Stimulated activated naive CD8-positive, alpha-beta T cell treated with anti-CD3 and anti-CD28 coated beads, Interleukin-15, amount 100 ng/mL, for 72 hours (primary cell): ENCODE measurements at places on chromosomes 7 and 10.

DNA sequence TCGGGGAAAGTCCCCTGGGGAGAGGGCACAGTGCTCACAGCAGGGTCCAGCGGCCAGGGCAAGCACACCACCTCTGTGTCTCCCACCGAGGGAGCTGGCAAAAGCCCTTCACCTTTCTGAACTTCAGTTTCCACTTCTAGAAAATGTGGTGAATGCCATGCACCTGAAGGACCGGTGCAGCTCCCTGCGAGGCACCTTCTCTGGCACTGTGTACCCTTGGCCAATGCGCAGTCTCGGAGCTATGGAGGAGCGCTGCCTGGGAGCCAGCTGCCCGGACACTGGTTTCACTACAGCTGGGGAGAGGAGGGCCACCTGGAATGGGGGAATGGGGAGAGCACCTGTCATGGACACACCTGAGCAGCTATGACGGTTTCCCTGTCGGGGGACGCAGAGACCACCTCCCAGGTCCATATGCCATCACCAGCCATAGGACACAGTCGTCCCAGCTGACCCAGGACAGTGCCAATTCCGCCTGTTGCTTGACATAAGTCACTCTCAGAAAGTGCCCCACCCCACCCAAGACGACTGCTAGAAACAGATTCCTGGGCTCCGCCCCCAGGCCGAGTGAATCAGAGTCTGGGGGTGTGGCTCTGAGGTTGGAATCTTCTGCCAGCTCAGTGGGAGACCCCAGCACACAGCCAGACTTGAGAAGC lies 16.8 kb downstream of the RASGEF1A start:
- no peak for DNase-seq

DNA sequence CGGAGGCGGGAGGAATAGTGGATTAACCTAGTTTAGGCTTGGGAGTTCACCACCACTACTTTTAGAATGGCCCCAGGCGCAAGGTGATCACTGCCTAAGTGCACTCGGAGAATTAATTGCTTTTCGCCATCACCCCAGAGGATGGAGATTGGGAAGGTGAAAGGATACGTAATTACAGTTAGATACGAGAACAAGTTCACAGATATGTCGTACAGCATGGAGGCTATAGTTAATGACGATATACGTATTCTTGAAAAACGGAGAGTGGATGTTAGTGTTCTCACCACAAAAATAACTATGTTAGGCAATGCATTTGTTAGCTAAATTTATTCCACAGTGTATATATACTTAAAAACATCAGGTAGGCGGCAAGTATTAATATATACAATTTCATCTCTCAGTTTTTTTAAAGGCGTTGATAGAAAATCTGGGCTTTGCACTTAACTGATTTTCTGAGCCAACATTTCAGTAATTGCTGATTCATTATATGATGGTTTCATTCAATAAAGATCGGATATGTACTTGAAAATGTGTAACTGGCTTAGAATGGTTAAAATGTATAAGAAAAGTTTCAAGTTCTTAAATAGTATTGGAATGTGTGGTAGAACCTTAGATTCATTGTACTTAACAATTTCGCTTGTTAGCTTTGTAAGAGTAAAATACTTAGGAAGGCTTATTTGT lies 683 bp downstream of the CDC123 start:
- DNase-seq: no peak

GRCh38 chr7:50956522-50957155 lies 173.9 kb upstream of the GRB10 start:
- no peak for DNase-seq

- peak; percentile 93 for DNase-seq
Measured at GRCh38 chr7:77536413-77537135, 521 bp upstream of the PTPN12 start.

DNA sequence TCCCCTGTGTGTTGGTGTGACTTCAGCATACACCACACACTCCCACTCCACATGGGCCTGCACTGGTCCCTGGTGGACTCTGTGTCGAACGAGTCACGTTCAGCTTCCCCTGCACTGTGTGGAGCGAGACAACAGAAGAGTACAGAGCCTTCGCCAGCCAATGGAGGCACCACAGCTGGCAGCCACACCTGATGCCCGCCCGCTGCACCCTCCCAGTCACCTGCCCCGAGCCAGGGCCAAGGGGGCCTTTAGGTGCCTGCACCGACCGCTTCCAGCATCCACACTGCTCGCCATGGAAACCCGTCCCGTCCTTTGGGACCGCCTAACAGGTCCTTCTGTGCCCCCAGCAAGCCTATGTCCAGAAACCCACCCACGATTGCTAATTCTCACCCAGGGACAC lies 9.2 kb downstream of the FOXL3 start:
- no peak for DNase-seq

DNA sequence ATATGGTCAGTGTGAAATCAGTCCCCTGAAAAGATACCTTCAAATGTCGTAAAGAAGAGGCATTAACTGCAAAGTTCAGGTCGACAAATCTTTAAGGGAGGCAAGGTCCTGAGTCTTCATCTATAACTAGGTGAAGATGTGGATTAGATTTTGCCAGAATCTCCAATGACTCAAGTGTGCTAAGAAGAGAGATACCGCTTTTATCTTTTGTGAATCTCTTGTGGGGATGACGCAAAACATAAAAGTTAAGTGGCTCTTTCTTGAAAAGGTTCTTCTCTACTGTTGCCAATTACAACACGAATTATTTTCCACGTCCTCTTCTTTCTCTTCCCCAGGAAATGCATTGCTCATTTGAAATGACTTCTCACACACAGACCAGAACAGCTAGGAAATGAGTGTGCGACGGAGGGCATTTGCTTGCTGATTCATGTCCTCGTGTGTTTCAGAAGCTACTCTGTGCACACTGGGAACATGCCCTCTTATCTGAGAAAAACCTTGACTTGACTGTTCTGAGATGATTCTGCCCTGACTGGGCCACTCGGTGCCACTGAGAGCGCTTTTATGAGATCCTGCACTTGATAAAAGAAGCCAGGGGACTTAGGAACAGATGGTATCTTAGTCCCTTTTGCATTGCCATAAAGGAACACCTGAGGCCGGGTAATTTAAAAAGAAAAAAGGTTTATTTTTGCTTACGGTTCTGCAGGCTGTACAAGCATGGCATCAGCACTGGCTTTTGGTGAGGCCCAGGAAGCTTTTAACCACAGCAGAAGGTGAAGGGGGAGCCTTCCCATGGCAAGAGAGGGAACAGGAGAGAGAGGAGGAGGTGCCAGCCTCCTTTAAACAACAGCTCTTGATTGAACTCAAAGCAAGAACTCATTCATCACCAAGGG lies 169.5 kb upstream of the PFKP start:
- no peak for DNase-seq

- no peak for DNase-seq
Measured at GRCh38 chr10:118710487-118710886, 44.3 kb downstream of the CACUL1 start.

- no peak for DNase-seq
Measured at GRCh38 chr10:97321804-97322190, 2.7 kb downstream of the FRAT1 start.

DNA sequence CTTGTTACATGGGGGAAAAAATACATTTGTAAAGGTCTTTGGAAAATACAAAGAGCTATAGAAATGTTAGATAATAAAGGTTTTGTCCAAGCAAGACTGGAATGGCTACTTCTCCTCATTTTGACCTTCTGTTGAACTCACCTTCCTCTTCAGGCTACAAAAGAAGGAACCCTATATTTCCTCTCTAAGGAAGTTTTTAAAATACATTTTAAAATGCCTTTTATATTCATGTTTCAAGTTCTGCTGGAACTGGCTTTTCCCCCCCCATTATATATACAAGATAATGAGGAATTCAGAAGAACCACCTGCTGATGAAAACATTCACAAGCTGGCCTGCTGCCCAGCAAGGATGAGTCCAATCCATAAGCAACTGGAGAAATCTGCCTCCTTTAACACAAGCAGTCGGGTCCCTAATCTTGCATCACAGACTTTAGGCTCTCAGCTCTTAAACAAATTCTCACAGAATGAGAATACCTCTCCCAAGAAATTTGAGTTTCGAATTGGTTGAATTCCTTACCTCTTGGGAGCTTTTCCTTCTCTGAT lies 44.6 kb downstream of the MTERF1 start:
- DNase-seq: no peak

DNA sequence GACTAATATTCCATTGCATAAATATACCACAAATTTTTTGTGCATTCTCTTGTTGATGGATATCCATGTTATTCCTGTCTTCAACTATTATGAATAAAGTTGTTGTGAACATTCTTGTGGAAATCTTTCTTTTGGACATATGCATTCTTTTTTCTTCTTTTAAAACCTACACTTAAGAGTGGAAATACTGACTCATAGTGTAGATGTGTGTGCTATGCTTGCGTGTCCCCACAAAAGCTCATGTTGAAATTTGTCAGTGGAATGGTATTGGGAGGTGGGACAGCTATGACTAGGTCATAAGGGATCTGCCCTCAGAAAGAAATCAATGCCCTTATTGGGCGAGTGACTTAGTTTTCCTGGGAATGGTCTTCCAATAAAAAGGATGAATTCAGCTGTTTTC lies 203.6 kb upstream of the PRSS58 start:
- no peak for DNase-seq

GRCh38 chr7:112789453-112789816 lies 758 bp downstream of the TMEM168 start:
- no peak for DNase-seq

DNA sequence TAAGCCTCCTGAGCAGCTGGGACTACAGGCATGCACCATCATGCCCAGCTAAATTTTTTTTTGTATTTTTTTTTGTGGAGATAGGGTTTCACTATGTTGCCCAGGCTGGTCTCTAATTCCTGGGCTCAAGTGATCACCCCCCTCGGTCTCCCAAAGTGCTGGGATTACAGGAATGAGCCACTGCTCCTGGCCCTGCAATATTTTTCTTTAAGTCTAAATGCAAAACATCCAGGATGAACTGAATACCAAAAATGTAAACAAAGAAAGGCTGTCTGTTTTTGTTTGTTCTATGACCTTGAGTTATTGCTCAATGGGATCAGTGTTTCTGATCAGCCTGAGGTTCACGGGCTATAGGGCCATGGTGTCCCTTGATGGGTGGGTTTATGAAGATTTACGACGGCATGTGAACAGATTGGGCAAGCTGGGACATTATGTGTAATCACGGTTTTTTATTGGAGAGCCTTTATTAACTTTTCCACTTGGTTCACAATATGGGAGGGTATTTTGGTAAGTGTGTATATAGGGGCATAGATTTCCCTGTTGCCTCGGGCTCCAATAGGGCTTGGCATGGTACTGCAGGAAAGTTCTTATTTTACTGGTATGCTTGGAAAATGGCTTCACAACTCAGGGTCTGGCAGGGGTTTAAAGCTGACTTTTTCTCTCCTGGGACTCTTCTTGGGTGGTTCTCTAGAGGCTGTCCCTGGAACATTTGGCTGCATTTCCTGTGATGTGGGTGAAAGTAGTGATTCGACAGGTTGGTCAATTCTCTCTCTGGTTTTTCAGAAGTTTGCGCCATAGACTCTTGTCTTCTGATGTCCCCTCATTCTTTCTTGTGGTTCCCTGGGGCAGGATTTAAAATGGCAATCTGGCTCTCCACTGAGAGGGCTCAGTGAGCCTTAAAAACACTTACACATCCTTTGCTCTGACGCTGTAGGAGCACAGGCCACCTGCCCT lies 41.6 kb downstream of the MRPS33 start:
- no peak for DNase-seq

GRCh38 chr7:30475580-30475979 lies 3.0 kb downstream of the NOD1 start:
- no peak for DNase-seq
